ENCODE measurements at places on chromosomes 7 and 10. TPM values are rescaled to one million over a fixed set of nuclear protein-coding genes. Genes with fewer than 3 reads are reported as not detected.

Gene AGK
- total RNA-seq: 42.9 TPM

Gene UNC5B
- total RNA-seq: 8.3 TPM

Gene DNAJC9
- 6.7 TPM for total RNA-seq

Gene SFTPA2
- total RNA-seq: not detected

DNA sequence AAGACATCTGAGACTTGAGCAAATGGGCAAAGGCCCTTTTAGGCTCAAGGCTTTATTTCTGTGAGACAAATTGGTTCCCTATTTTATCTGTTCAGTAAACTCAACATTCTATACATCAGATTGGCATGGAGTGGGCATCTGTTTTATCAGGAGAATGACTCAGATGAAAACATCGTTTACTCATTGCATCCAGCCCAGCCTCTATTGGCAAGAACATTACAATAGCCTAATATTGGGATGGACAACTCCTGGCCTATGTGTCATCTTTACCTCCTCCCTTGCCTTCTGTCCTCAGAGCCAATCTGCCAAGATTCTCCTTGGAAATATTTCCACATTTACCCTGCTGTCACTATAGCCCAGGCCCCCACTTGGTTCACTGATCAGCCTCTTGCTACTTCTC lies 5.5 kb upstream of the BLNK start:
- H3K4me3 ChIP-seq: no peak overlapping the region
- no peak for DNase-seq
- no peaks in the 10 kb centered on the region for H3K4me1 ChIP-seq
- no peak overlapping the region for H3K27ac ChIP-seq
- H3K36me3 ChIP-seq: no peaks in the 10 kb centered on the region
- peaks cover 13% of the 10 kb centered on the region for H3K27me3 ChIP-seq

- H3K27ac ChIP-seq: no peak overlapping the region
- no peaks in the 10 kb centered on the region for H3K27me3 ChIP-seq
- H3K4me1 ChIP-seq: no peaks in the 10 kb centered on the region
- no peak overlapping the region for H3K4me3 ChIP-seq
Measured at GRCh38 chr7:155699180-155699579, 54.7 kb downstream of the RBM33 start.

GRCh38 chr10:126209451-126209850 lies 178.8 kb downstream of the ADAM12 start:
- H3K27ac ChIP-seq: no peak overlapping the region
- H3K4me1 ChIP-seq: no peaks in the 10 kb centered on the region
- no peak overlapping the region for H3K4me3 ChIP-seq
- H3K27me3 ChIP-seq: no peaks in the 10 kb centered on the region
- H3K36me3 ChIP-seq: no peaks in the 10 kb centered on the region

- no peaks in the 10 kb centered on the region for H3K27me3 ChIP-seq
- no peak overlapping the region for H3K4me3 ChIP-seq
- no peak overlapping the region for H3K27ac ChIP-seq
- peaks cover 27% of the 10 kb centered on the region for H3K36me3 ChIP-seq
Measured at GRCh38 chr7:2431260-2431867, 28.0 kb downstream of the CHST12 start.

DNA sequence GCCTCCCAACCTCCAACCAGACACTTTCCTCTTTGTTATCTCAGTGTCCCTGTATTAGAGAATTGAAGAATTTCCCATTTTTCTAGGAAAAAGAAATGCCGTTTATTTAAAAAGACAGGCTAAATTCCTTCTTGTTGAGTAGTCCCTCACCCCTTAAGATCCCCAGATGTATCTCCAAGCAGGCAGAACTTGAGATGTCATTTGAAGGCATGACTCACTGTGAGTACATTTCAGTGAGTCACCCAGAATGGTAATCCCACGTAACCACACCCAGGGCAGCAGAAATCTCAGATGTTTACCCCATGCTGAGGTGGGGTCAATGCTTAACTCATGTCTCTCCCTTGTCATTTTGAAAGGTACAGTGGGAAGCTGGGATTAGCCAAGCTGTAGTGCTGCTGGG lies 4.4 kb downstream of the ZNF655 start:
- H3K27me3 ChIP-seq: no peaks in the 10 kb centered on the region
- H3K4me1 ChIP-seq: peaks cover 19% of the 10 kb centered on the region
- H3K4me3 ChIP-seq: no peak overlapping the region
- H3K27ac ChIP-seq: no peak overlapping the region
- DNase-seq: no peak
- H3K36me3 ChIP-seq: peaks cover 75% of the 10 kb centered on the region

- no peak overlapping the region for H3K4me3 ChIP-seq
- no peak overlapping the region for H3K27ac ChIP-seq
- H3K4me1 ChIP-seq: peaks cover 16% of the 10 kb centered on the region
- H3K36me3 ChIP-seq: no peaks in the 10 kb centered on the region
- DNase-seq: no peak
Measured at GRCh38 chr7:149237502-149237901, 1.9 kb upstream of the ZNF212 start.

Data from heart left ventricle (tissue), 16 donors.